CD4-positive, alpha-beta T cell treated with Interferon gamma for 1 hour (primary cell): ENCODE measurements at places on chromosomes 6 and 20.

DNA sequence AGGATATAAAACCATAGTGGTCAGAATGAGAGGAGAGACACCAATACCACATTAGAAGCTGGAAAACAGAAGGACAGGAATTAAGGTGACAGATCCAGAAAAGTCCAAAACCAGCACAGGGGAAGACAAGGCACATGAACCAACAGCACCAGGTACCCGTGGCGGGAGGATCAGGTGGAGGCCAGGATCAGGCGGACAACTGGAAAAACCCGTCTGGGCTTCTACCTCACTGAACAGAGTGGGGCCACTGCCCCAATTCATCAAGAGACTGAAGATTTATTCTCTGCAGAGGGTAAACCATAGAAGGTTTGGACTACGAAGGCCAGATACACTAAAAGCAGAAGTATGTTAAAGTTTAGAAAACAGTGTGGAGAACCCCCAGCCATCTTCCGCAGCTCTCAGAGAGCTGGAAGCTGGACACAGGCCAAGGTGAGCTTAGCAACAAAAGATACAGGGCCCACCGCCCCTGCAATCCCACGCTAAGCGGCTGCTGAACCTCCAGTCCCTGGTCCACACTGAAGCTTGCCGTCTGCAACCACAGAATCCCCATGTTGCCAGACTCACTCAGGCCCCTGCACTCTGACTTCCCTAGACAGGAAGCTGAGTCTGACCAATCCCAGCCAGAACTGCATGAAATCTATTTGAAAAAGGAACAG, 29.9 kb downstream of the ABHD12 start:
- DNase-seq = no peak

DNA sequence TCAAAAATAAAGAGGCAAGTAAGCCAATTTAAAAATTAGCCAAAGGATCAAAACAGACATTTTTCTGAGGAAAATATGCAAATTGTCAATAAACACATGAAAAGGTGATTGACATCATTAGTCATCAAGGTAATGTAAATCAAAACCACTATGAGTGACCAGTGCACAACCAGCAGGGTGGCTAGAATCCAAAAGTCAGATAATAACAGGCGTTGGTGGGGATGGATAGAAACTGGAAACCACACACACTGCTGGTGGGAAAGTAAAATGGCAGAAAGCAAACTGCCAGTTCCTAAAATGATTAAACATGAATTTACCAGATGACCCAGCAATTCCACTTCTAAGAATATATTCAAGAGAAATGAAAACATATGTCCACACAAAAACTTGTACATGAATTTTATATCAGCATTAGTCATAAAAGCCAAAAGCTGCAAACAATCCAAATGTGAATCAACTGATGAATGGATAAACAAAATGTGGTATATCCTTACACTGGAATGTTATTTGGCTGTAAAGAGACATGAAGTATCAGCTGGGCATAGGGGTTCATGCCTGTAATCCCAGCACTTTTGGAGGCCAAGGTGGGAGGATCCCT, 74.8 kb upstream of the MBOAT1 start:
- DNase-seq = no peak

DNA sequence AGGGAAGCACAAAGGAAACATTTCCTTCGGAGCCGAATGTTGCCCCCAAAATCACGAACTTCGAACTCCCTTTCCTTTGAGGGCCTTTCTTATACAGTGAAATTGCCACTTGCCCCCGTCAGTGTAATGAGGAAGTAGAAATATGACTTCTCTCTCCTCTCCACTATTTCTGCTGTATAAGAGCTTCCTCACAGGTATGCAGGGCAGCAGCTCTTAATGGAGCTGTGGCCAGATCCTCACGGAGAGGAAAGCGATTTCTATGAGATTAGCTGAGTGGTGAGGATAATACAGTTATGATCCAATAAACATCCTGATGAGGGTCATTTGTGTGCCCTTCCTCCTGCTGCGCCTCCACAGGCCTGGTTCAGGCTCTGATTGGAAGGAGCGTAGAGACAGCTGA, 10.8 kb upstream of the CPNE5 start:
- DNase-seq = no peak

- DNase-seq = no peak
These were observed 598.8 kb downstream of the EPHA7 start for GRCh38 chr6:92820601-92821000.

DNA sequence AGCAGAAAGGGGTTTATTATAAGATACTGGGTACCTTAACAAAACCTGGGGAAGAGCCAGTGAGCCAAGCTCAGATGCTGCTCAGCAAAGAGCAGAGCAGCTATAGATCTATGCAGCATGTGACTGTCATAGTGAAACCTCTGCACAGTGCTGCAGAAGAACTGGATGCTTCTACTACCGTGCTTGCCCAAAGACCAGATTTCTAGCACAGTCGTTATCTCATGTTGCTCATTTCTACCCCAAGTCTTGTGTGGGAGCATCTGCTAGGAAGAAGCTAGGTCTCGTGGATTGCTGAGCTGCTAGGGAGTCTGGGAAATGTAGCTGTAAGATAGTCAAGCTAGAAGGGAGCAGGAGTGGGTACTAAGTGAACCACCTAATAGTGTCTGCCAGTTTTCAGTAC, 31.7 kb upstream of the GNRH2 start:
- DNase-seq = no peak

DNA sequence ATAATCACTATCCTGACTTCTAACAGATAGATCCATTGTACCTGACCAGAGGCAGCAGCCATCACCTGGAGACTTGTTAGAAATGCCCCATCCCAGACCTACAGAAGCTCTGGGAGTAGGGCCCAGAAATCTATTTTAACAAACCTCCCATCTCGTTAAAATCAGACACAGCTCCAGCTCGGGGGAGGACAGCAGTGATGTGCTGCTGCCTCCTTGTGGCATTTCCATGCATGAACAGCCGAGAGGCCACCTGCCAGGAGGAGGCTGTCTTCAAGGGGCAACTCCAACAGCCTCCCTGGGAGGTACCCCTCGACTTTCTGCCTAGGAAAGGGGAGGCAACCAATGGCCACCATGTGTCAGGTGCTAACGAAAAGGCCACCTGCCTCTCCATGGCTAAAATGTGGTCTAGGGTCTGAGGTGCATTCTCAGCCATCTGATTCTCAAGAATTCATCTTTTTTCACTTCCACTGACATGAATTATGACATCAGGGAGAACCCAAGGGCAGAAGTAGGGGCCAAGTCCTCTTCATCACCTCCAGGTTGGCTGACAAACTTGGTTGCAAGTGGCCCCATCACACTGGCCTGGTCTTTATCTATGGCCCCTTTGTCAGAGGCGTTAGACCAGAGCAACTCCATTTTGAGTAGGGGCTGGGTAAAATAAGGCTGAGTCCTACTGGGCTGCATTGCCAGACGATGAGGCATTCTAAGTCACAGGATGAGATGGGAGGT, 12.2 kb upstream of the KCNK15 start:
- peak; percentile 46 for DNase-seq

GRCh38 chr6:134875367-134875766, 74.5 kb downstream of the ALDH8A1 start:
- DNase-seq = no peak

- DNase-seq = no peak
These were observed 60.9 kb upstream of the RBM24 start for GRCh38 chr6:17220040-17220910.

- no peak for DNase-seq
These were observed 256.9 kb downstream of the ARHGAP18 start for GRCh38 chr6:129453073-129453472.

- DNase-seq = no peak
These were observed 291.1 kb downstream of the HIVEP2 start for GRCh38 chr6:142653710-142654420.

DNA sequence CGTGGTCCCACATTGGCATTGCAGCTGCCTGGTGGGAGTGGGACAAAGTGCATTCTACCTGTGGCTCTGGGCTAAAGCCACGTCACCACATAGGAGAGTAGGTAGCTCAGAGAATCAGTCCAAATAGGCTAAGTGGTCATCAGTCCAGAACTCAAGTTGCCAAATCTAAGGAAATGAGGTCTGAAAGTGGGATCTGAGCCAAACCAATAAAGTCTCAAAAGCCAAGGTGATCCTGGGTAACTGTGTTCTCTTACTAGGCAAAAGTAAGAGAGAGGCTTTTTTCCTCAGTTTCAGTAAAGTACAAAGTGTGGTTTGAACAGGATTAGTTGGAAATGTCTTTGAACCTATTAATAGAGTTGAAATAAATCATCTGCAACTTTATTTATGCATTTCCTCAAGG, 68.6 kb upstream of the CNKSR3 start:
- no peak for DNase-seq

DNA sequence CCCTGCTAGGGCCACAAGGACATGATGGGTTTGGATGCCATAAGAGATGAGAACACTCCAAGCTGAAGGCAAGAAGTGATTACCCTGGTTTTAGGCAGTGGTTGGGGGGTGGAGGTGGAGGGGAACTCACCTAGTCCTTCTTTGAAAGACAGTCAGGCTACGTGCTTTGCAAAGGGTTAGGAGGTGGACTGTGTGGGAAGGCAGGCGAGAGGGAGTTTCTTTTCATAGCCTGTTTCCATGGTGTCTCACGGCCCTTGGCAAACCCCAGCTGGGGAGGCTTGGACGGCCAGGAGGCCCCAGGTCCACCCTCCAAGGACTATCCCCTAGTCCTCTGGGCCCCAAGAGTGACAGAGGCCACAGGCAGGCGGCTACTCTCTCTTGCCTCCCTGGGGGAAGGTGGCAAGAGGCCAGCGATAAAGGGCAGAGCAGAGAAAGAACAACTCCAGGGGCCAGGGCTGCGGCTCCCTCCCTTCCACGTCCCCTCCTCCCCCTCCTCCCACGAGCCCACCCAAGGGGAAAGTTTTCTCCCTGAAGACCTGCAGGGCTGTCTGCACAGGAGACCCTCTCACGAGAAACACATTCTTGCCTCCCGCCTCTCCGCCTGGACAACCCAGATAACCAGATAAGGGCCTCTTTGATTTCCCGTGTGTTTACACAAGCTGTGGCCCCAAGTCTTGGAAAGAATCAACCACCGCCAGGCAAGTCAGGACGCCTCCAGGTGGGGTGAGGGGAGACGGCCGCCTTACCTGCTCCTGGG, 74.4 kb downstream of the NOL4L start:
- no peak for DNase-seq

- peak; percentile 60 for DNase-seq
These were observed 43.6 kb downstream of the C6orf15 start for GRCh38 chr6:31068669-31069340.

- no peak for DNase-seq
These were observed 59.6 kb upstream of the AFDN start for GRCh38 chr6:167766986-167767714.

- no peak for DNase-seq
These were observed 49.5 kb downstream of the KCNS1 start for GRCh38 chr20:45051204-45052060.

- no peak for DNase-seq
These were observed 300.9 kb downstream of the CBLN4 start for GRCh38 chr20:55704458-55704857.

- DNase-seq = no peak
These were observed 91.4 kb downstream of the EDN1 start for GRCh38 chr6:12381587-12381986.

GRCh38 chr6:5673019-5673790, 333.5 kb downstream of the NRN1 start:
- no peak for DNase-seq

- no peak for DNase-seq
These were observed 22.7 kb upstream of the ZDHHC14 start for GRCh38 chr6:157358287-157358686.
